ENCODE measurements at places on chromosomes 12 and 14. TPM values are rescaled to one million over a fixed set of nuclear protein-coding genes. Genes with fewer than 3 reads are reported as not detected.

Gene NPC2
- total RNA-seq: 235 TPM

Gene TMEM106C
- 91.9 TPM for total RNA-seq

Gene PLEKHD1
- total RNA-seq: under 0.01 TPM

Gene NEMP1
- 5.1 TPM for total RNA-seq

Gene TTC9
- total RNA-seq: 6.4 TPM

Gene TAS2R42
- total RNA-seq: not detected

Gene SLC7A7
- 0.43 TPM for total RNA-seq

Gene ARMH4
- 1.4 TPM for total RNA-seq

Gene SERPINA9
- not detected for total RNA-seq

Gene RILPL1
- total RNA-seq: 6.4 TPM

Gene PLA2G1B
- not detected for total RNA-seq

Gene KSR2
- total RNA-seq: under 0.01 TPM

Gene GLIPR1L2
- 0.85 TPM for total RNA-seq

Gene TEX52
- not detected for total RNA-seq

Gene ATF7IP
- total RNA-seq: 22.8 TPM

Gene MAP1LC3B2
- 0.48 TPM for total RNA-seq

Gene SERPINA10
- not detected for total RNA-seq

Gene OR6C65
- total RNA-seq: not detected

Gene CACNA2D4
- not detected for total RNA-seq

Gene IL23A
- total RNA-seq: not detected

Gene LTB4R2
- 30.3 TPM for total RNA-seq

Gene CCNK
- 17.1 TPM for total RNA-seq

Data from tracheal epithelial cell (primary cell).